ENCODE measurements at places on chromosomes 4 and X.
A peak's percentile ranks its signal among the peaks of the same experiment; 100 is the strongest.

DNA sequence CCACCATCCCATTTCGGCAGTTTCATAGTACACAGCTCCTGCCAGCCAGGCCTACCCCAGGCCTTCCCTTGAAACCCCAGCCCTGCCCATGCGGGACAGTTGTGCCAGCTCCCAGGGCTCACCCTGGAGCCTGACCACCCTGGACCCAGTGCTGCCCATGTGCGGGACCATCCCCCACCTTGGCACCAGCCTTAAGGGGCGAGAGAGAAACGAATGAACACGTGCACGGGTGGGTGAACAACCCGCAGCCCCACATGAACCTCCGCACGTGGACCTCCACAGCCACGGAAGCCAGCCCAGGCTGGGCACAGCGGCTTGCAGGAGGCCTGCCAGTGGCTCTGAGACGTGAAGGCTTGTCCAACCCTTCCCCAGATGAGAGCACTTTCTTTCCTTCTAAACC, 76.0 kb upstream of the MXD4 start:
- H3K4me3 ChIP-seq: no peak overlapping the region
- H3K27me3 ChIP-seq: no peaks in the 10 kb centered on the region
- H3K4me1 ChIP-seq: no peaks in the 10 kb centered on the region
- DNase-seq: no peak
- H3K27ac ChIP-seq: no peak overlapping the region
- H3K36me3 ChIP-seq: peaks cover 34% of the 10 kb centered on the region

GRCh38 chr4:53307819-53308780, 57.8 kb downstream of the SCFD2 start:
- H3K4me3 ChIP-seq: no peak overlapping the region
- H3K36me3 ChIP-seq: peaks cover 3% of the 10 kb centered on the region
- H3K27me3 ChIP-seq: no peaks in the 10 kb centered on the region
- DNase-seq: no peak

- H3K27me3 ChIP-seq: no peaks in the 10 kb centered on the region
- H3K4me1 ChIP-seq: peaks cover 28% of the 10 kb centered on the region
- H3K36me3 ChIP-seq: no peaks in the 10 kb centered on the region
- H3K4me3 ChIP-seq: no peak overlapping the region
Observed at GRCh38 chrX:136627409-136627808, 20.5 kb upstream of the CD40LG start.

DNA sequence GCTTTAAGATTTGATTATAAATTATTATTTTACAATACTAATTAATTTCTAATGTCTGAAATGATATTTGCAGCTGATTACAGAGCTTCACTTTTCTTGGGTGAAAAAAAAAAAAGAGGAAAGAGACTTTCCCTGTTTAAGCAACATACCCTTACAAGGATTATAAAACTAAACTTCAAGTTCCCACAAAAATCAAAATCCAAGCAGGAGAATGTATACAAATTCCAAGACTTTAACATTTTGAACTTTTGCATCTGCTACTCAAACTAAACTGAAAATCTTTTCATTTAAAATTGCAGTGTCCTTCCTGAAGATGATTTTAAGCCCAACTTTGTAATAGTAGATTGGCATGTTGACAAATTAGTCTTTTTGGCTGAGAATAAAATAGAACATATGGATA, 742.4 kb upstream of the INTU start:
- H3K27me3 ChIP-seq: no peaks in the 10 kb centered on the region
- H3K27ac ChIP-seq: no peak overlapping the region
- H3K4me3 ChIP-seq: no peak overlapping the region
- H3K36me3 ChIP-seq: no peaks in the 10 kb centered on the region
- DNase-seq: no peak
- no peaks in the 10 kb centered on the region for H3K4me1 ChIP-seq

- no peak overlapping the region for H3K27ac ChIP-seq
- no peak overlapping the region for H3K4me3 ChIP-seq
- H3K27me3 ChIP-seq: no peaks in the 10 kb centered on the region
- DNase-seq: no peak
- no peaks in the 10 kb centered on the region for H3K4me1 ChIP-seq
- H3K36me3 ChIP-seq: no peaks in the 10 kb centered on the region
Observed at GRCh38 chrX:72158773-72159172, 22.8 kb upstream of the PIN4 start.

- no peak overlapping the region for H3K27ac ChIP-seq
- H3K27me3 ChIP-seq: no peaks in the 10 kb centered on the region
- no peaks in the 10 kb centered on the region for H3K36me3 ChIP-seq
- H3K4me1 ChIP-seq: no peaks in the 10 kb centered on the region
- no peak overlapping the region for H3K4me3 ChIP-seq
- no peak for DNase-seq
Observed at GRCh38 chr4:183860731-183861130, 44.4 kb upstream of the STOX2 start.

DNA sequence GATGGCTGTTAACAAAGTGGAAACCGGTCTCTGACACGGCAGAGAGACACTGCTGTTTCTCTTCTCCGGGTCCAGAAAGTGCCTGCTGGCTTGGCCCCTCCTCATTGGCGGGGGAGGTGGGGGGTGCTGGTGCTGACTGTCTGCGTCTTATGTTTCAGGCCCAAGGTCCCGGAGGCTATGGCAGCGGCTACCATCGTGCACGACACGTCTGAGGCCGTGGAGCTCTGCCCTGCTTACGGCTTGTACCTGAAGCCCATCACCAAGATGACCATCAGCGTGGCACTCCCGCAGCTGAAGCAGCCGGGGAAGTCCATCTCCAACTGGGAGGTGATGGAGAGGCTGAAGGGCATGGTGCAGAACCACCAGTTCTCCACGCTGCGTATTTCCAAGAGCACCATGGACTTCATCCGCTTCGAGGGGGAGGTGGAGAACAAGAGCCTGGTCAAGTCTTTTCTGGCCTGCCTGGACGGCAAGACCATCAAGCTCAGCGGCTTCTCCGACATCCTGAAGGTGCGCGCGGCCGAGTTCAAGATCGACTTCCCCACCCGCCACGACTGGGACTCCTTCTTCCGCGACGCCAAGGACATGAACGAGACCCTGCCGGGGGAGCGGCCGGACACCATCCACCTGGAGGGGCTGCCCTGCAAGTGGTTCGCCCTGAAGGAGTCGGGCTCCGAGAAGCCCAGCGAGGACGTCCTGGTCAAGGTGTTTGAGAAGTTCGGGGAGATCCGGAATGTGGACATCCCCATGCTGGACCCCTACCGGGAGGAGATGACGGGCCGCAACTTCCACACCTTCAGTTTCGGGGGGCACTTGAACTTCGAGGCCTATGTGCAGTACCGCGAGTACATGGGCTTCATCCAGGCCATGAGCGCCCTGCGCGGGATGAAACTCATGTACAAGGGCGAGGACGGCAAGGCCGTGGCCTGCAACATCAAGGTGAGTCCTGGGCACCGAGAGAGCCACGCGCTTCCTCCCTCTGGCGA, 2.2 kb downstream of the AKAP17A start:
- H3K36me3 ChIP-seq: peaks cover 49% of the 10 kb centered on the region
- no peak for DNase-seq
- H3K4me1 ChIP-seq: peaks cover 10% of the 10 kb centered on the region
- H3K27me3 ChIP-seq: no peaks in the 10 kb centered on the region

DNA sequence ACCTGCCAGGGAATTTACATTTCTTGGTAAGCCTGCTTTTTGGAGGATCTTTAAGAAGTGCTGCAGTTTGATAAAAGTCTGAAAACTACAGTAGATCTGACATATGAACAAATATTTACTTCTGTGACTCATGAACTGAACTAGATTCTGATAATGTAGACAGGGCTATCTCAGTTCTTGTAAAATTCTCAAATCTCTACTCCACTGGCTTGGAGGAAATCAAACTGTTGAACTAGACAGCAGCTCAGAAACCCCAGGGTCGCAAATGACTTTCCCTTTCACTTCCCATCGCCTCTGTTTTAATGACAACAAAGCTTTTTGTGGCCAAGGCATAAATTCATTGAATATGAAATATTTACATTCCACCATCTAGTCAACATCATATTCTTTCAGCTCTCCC, 15.4 kb upstream of the OCIAD1 start:
- no peak overlapping the region for H3K27ac ChIP-seq
- no peak overlapping the region for H3K4me3 ChIP-seq
- H3K27me3 ChIP-seq: no peaks in the 10 kb centered on the region
- no peaks in the 10 kb centered on the region for H3K36me3 ChIP-seq
- no peaks in the 10 kb centered on the region for H3K4me1 ChIP-seq
- no peak for DNase-seq

DNA sequence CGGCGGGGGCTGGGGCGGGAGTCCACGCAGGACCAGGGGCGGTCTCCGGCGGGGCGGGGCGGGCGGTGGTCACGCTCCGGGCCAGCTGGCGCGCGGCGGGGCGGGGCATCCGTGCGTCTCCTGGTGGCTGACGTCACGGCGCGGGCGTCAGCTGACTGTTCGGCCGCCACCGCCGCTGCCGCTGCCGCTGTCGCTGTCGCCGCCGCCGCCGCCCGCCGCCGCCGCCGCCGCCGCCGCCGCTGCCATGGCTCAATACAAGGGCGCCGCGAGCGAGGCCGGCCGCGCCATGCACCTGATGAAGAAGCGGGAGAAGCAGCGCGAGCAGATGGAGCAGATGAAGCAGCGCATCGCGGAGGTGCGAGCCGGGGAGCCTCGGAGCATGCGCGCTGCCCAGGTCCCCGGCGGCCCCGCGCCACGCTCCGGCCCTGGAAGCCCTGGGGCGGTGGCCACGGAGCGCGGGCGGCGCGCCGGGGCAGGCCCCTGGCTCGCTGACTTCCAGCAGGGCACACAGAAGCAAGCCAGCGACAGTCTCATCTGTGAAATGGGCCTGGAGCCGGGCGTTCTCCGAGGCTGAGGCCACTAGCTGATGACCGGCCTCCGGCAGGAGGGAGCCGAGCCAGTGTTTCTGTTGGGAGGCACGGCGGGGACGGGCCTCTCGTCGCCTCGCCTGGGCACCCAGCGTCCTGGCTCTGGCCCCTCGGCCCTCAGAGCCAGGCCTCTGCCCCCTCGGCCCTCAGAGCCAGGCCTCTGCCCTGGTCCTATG, at the start of gene FAM50A:
Gene FAM50A (plus strand): TSS at position 150 of the 763 bp plus-strand sequence. CDS start 95 bp downstream, at position 245.
- peaks cover 22% of the 10 kb centered on the region for H3K4me1 ChIP-seq
- H3K4me3 ChIP-seq: peak within 1 kb of the TSS; percentile 46
- H3K27ac ChIP-seq: peak within 1 kb of the TSS; percentile 80
- H3K36me3 ChIP-seq: peaks cover 15% of the 10 kb centered on the region
- peak; percentile 61 for DNase-seq

GRCh38 chr4:123327846-123328429, 68.7 kb upstream of the SPRY1 start:
- DNase-seq: no peak
- no peak overlapping the region for H3K4me3 ChIP-seq
- H3K27ac ChIP-seq: no peak overlapping the region
- H3K27me3 ChIP-seq: no peaks in the 10 kb centered on the region

GRCh38 chr4:94537921-94538628, 86.3 kb downstream of the PDLIM5 start:
- DNase-seq: no peak
- H3K4me1 ChIP-seq: no peaks in the 10 kb centered on the region
- H3K27ac ChIP-seq: no peak overlapping the region
- no peaks in the 10 kb centered on the region for H3K36me3 ChIP-seq
- H3K27me3 ChIP-seq: no peaks in the 10 kb centered on the region

- H3K27ac ChIP-seq: no peak overlapping the region
- no peaks in the 10 kb centered on the region for H3K36me3 ChIP-seq
- no peak overlapping the region for H3K4me3 ChIP-seq
- DNase-seq: no peak
Observed at GRCh38 chr4:143728166-143728565, 27.7 kb upstream of the FREM3 start.

DNA sequence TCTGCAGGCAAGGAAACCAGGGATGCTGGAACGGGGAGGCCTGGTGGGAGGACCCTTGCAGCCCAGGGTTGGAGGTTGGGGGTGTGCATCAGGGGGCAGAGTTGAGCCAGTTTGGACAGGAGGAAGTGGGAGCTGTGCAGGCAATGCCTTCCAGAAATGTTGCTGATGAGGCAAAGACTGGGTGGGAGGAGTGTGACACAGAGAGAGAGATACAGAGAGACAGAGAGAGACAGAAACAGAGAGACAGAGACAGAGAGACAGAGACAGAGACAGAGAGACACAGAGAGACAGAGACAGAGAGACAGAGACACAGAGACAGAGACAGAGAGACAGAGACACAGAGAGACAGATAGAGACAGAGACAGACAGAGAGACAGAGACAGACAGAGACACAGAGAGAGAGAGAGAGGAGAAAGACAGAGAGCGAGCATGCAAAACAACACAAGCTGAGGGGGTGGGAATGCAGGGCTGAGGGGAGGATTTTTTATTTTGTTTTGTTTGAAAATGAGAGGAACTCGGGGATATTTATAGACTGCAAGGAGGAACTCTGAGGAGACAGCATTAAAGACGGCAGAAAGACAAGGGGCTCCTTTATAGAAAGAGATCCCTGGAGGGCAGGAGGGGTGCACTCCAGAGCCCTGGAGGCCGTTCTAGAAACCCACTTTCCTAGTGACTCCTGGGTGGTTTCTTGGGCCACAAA, 1.9 kb upstream of the HAUS3 start:
- no peak for DNase-seq
- no peak overlapping the region for H3K4me3 ChIP-seq
- H3K36me3 ChIP-seq: peaks cover 7% of the 10 kb centered on the region
